ENCODE measurements at places on chromosomes 7 and 10.

- DNase-seq = no peak
Measured at GRCh38 chr10:16909271-16909767, 92.1 kb upstream of the RSU1 start.

DNA sequence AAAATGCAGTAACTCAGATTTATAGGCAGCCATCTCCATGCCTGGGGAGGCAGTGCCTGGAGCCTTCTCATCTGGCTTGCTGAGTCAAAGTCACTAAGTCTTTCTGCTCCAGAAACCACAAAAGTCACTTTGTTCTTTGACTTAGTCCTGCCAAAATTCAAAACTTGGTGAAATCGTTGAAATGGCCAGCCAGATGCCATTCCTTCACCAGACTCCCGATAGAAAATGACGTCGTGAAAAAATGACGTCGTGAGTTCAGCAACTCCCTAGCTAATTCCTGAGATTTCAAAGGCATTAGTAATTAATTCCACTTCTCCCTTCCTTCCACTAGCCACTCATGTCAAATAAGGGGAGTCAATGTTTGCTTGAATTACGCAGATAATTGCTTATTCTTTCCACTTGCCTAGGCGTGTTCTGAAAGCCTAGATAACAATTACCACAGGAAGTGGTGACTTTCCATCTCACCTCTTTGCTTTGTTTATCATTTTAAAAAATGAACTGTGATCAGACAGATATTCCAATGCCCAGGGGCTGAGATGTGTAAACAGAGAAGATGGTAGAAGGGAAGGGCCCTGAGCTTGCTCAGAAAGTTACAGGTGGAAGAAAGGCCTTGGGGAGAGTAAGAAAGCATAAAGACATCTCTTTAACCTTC lies 48.5 kb upstream of the OSBPL3 start:
- no peak for DNase-seq

DNA sequence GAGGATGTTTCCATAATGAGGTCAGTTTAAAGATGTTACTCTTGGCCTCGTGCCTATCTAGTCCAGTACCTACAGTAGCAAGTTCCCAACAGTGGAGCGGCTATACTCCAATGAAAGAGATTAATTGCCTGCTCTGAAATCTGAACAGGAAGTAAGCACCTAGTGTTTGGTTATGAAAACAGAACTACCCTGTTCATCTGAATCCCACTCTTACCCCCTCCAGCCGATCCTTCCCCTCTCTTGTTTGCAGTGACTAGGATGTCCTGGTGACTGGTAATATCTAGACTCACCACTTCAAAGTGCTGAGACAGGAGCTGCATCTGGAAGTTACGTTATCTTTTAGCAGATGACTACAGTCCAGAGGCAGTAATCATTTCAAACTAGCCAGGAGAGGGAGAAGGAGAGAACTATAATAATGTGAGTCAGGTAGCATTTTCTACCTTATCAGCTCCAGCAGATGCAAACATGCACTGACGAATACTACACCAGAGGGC lies 666.7 kb upstream of the NRP1 start:
- no peak for DNase-seq

- no peak for DNase-seq
Measured at GRCh38 chr10:68106656-68107055, 2.6 kb upstream of the MYPN start.

DNA sequence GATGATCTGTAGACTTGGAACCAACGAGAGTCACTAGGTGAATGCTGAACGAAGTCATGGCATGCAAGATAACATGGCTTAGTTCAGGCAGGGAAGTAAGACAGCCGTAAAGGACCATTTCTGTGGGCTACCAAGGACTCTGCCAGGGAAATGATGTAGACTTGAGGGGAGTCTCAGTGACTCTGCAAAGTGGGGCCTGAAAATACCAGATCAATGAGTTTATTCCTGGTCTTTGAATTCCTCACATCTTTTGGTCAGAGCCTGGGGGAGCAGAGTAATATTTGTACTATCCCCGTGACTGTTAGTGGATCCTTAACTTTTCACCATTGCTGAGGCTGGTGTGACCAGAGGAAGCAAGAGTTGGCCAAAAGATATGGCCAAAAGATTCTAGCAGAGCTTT lies 60.7 kb upstream of the INHBA start:
- DNase-seq = no peak

DNA sequence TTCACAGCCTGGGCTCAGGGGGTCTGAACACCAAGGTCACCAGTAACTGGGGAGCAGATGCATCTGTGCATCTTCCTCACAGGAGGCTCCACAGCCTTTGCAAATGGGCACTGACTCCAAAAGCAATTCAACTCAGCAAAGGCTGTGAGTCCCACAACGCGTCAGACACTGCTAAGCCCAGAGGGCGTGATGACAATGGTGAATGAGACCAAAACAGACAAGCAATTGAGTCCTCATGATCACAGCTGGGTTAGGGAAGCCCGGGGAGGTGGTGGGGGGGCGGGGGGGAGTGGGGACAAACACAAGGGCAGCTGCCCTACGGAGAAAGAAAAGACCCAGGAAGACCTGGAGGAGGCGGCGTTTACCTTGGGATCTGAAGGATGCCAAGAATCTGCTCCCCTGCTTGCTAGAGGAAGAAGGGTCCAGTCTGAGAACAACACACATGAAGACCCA lies 61.6 kb upstream of the RNF32 start:
- DNase-seq = no peak

DNA sequence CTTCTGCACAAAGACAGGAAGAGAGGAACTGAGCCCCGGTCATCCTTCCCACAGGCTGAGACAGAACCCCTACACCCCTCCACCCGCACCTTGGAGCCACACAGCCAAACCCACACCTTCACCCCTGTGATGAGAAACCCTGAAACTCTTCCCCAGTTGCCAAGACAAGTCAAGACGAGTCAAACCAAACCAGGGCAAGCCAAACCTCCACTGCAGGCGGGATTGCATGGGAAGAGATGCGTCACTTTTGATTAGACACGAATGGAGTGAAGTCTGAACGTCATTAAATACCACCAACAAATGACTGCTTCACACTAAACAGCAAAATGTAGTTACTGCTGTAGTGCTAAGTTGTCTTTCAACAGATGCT lies 73.8 kb downstream of the PRPF18 start:
- no peak for DNase-seq

GRCh38 chr7:604884-605531 lies 85.4 kb upstream of the PDGFA start:
- DNase-seq = no peak

- DNase-seq = no peak
Measured at GRCh38 chr10:74831518-74832120, 5.2 kb downstream of the KAT6B start.

- no peak for DNase-seq
Measured at GRCh38 chr7:159109653-159110035, 35.0 kb downstream of the VIPR2 start.

DNA sequence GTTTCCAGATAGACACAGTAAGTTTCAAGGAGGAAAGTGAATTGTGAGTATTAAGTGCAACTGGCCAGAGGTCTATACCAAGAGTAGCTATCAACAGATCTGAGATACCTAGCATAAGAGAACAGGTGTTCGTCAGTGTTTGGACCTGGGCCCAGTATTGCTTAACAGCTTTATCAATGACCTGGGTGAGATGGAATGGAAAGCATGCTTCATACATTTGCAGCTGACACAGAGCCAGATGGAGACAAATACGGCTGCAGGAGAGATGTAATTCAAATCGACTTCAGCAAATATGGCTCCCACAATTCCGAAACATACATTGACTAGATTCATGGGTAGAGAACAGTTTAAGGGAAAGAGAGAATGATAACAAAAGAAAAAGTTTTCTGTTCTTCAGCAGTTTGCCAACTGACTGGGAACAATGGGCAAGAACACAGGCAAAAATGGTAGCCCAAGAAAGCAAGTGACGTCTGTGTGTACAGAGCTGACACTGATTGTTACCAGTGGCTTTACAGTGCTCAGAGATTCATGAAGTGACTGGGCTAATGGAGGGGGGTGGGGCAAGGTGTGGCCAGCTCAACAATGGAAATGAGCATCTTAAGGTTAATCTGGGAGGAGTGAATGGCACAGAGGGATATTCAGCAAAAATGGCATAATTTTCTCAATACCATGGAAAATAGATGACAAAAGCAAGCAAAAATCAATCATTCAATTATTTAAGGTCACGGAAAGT lies 28.0 kb upstream of the COBL start:
- DNase-seq = no peak

DNA sequence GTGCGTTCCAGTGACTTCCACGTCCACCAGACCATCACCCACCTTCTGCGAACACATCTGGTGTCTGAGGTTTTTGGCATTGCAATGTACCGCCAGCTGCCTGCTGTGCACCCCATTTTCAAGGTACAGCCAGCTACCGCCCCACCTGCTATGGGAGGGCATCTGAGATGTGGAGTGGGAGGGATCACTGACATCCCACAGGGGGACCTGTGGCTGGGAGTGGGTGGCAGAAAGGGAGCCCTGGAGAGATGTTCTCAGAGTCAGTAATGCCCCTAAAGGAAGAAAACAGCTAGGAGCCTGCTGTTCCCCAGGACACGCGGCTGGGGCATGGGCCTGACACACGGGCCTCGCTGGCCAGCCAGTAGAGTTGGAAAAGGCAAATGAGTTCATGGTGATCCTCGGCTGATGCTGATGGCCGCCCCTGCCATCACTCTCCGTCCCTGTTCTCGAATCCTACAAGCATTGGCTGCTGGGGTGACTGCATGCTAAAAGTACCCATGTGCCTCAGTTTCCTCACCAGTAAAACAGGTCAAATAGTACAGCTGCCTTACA lies 66.6 kb downstream of the ALOX5 start:
- no peak for DNase-seq
